ENCODE measurements at places on chromosomes 4 and X.

GRCh38 chrX:50430917-50431575, 39.6 kb downstream of the DGKK start:
- no peak for DNase-seq

DNA sequence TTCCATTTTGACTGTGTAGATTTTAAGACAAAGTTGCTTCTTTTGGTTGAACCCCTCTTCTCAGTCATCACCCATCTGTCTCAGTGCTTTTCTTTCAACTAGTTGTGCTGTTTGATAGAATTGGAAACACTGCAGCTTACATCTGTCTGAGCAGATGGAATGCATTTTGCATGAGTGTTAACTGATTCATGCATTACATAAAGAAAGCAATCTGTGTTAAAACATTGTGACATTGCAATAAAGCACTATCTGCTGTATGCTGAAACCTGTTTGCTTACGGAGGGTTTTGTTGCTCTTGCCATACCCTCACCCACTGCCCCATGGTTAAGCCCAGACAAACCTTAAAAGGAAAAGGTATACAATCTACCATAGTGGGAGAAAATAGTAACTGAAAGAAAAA, 47.4 kb downstream of the NRK start:
- no peak for DNase-seq

GRCh38 chrX:55389376-55389775, 62.6 kb upstream of the MAGEH1 start:
- no peak for DNase-seq

GRCh38 chrX:1525583-1526355, 11.2 kb downstream of the P2RY8 start:
- no peak for DNase-seq

- DNase-seq: no peak
Measured at GRCh38 chr4:113302051-113302450, 252.6 kb downstream of the ANK2 start.

DNA sequence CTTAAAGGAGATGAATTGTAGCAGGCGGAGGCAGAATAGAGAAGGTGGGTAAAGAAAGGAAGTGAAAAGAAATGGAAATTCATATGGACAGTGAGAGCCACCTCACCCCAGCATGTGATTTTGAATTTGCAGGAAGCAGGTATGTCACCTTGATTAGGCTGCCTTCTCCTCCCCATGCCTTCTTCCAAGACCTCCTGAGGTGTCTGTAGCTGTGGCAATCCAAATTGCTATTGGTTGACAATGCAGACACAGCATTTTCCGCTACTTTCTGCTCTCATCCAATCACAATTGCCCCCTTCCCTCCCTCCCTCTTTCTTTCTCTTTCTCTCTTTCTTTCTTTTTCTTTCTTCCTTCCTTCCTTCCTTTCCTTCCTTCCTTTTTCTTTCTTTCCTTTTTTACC, 38.5 kb downstream of the RAB33B start:
- no peak for DNase-seq

- DNase-seq: no peak
Measured at GRCh38 chr4:13059019-13059418, 425.1 kb downstream of the RAB28 start.

- DNase-seq: no peak
Measured at GRCh38 chrX:139112432-139112831, 400.9 kb upstream of the FGF13 start.

DNA sequence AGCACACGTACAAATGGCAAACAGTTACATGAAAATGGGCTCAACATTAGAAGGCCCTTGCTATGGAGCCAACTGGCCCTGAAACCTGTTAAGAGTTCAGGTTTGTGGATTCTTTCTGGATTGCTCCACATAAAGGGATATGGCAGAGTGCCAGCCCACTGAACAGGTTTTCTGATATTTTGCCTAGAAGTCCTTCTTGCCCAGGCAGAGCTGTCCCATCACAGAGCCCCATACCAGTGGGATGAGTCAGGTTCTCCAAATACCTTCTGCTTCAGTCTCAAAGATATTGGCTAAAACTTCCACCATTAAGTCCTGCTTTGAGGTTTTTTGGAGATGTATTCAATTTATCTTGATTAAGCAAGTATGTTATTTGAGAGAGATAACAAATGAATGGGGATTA, 146.8 kb upstream of the IL1RAPL2 start:
- no peak for DNase-seq

- DNase-seq: no peak
Measured at GRCh38 chrX:149248073-149248625, 257.0 kb downstream of the IDS start.

DNA sequence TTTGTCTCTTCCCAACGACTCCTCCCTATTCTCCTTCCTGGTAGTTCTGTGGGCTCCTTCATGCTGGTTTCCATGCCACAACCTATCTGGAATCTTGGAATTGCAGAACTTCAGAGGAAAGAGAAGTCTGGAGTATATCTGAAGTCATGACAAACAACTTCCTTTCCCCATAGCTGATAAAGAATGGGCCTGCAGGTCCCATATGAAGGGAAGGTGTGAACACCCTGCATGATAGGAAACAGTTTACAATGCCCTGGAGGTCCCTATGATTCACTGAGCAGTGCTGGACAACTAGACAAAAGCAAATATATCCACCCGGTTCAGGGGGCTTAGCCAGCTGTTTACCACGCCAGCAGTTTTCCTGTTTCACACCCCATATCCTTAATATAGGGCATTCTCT, 19.4 kb downstream of the FAM9C start:
- DNase-seq: no peak

GRCh38 chr4:72467633-72468032, 101.4 kb downstream of the ADAMTS3 start:
- DNase-seq: no peak

GRCh38 chr4:26074712-26075430, 160.9 kb downstream of the SMIM20 start:
- no peak for DNase-seq

DNA sequence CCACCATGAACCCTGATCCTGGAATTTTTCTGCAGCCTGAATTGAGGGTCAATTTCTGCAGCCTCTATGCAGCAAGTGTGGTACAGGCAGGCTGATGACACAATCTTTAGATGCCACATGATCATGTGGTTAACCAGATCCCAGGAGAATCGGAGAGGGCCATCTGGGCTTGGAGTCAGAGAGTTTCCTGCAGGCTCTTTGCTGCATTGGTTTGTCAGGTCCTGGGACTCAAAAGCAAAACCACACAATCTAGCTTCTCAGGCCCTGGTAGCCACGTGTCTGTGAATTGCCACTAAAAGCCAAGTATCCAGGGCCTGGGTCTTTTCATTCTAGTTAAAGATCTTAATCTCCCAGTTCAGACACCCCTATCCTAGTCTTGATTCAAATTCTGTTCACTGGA, 464.5 kb downstream of the BCOR start:
- no peak for DNase-seq

DNA sequence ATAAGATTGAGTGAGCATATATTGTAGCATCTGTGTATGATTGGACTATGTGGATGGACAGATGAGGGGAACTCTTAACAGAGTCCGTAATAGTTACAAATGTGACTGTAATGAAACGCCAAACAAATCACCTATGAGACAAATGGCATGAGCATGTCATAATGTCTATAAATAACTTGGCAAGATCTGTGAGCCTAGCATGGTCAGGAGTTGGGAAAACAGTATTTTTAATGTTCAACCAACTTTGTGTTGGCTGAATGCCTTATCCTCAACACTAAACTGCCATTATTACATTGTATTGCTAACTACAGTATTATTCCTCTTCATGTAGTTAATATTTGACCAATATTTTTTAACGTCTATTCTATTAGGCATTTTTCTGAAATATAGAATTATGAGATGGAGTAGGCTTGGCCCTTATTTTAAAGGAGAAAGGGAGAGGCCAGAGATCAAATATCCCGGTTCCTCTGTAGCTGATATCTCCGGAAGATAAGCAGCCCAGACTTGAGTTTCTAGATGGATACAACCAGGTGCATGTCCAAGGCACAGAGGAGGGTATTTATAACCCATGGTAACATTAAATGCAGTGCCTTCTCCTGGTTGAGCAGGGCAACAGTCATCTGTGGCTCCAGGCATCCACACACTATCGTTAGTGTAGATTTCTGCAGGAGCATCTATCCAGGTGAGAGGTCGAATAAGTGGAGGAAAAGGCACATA, 32.7 kb downstream of the PF4 start:
- DNase-seq: no peak

DNA sequence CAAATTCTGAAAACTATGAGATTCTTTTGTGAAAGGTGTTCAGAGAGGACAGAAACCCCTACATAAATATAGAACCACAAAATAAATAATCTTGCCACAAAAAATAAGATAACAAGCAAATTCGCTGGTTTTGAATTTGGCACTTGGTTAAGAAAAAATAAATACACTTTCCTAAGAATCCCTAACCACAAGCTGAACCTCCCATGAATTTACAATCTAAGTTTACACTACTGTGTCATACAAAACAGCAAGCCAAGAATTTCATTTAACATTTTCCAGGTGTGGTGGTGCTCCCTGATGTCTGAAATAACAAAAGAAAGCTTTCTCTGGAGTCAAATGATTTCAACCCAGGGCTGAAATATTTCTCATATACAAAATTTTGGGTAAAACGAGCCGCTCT, 121.0 kb downstream of the KCNIP4 start:
- DNase-seq: no peak

DNA sequence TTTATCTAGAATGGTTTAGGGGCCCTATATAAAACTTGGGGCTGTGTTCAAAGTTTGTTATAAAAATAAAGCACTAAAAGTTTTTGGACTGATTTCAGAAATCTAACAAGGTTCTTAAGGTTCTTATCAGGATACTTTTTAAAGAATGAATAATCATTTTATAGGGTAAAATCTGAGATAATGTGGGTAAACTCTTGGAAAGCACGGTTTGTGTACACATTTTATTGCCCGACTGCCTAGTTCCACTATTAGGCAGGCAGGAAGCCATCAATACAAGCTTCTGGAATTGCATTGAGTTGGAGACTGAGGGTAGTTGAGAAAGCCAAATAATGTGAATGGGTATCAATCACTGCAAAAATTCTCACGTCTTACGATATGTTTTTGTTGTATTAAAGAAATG, 331.0 kb upstream of the PITX2 start:
- no peak for DNase-seq

DNA sequence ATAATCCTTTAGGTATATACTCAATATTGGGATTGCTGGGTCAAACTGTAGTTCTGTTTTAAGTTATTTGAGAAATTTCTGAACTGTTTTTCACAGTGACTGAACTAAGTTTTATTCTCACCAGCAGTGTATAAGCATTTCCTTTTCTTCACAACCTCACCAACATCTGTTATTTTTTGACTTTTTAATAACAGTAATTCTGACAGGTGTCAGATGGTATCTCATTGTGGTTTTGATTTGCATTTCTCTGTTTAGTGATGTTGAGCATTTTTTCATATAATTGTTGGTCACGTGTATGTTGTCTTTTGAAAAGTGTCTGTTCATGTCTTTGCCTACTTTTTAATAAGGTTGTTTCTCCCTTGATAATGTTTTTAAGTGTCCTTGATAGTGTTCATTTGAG, 112.6 kb downstream of the LINC00632 start:
- no peak for DNase-seq

DNA sequence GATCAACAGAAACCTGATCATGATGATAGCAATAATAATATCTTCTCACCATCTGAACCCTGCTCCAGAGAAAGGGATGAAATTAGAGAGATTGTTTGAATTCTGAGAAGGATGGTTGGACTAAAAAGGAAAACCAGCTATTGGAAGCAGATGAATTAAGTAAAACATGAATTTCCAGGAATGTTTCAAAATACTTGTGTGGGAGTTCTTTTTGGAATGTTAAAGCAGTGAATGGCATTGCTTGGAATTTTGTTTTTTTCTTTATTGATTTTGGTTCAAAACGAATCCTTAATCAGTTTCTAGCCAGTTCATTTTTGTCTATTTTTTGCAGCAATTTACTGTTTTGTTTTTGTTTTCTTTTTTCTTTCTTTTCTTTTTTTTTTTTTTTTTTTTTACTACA, 150.3 kb downstream of the NHS start:
- no peak for DNase-seq

GRCh38 chr4:19408490-19408889, 843.2 kb upstream of the SLIT2 start:
- no peak for DNase-seq

GRCh38 chrX:78429172-78429571, 101.8 kb upstream of the CYSLTR1 start:
- no peak for DNase-seq

DNA sequence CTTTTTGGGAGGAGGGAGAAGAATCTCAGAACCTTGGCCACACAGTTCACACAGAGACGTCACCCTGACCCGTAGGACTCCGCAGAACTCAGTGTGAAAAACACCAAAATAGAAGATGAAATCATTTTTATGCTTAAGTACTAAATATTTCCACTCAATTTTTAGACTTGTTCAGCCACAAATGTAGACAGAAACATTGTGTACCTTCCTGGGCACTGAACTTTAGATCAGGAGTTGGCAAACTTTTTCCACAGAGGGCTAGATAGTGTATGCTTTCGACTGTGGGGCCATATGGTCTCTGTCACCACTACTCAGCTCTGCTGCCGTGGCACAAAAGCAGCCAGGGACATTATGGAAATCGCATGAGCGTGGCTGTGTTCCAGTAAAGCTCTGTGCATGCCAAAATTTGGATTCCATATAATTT, 61.8 kb upstream of the STOX2 start:
- no peak for DNase-seq

GRCh38 chr4:185912779-185913178, 100.8 kb upstream of the SORBS2 start:
- no peak for DNase-seq

DNA sequence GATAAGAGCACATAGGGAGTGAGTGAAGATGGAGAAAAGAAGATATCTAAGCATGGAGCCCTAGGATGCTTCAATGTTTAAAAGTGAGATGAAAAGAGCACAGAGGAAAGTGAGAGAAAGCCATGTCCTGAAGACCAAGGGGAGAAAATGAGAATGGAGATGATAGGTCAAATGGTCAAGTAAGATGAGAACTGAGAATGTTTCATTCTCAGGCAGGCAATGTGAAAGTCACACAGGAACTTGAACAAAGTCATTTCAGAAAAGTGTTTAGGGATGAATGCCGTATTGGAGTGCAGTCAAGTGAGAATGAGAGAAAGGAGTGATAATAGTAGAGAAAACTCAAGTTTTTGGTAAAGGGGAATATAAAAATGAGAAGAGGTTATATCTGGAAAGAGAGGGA, 148.7 kb upstream of the PTCHD1 start:
- no peak for DNase-seq

- DNase-seq: peak; percentile 60
Measured at GRCh38 chrX:7927259-7928167, at the start of gene PNPLA4. Gene PNPLA4, minus strand, starts transcription at chrX:7927413. Its CDS starts 1,294 bp downstream, at chrX:7926119.

GRCh38 chrX:119734897-119735339, 23.5 kb upstream of the SOWAHD start:
- no peak for DNase-seq

- DNase-seq: no peak
Measured at GRCh38 chr4:102356562-102357202, 11.4 kb upstream of the SLC39A8 start.

All from stimulated activated CD8-positive, alpha-beta memory T cell treated with anti-CD3 and anti-CD28 coated beads, Interleukin-4, amount 100 ng/mL, for 1 hour (primary cell).